Esophagus squamous epithelium (tissue), 5 donors: ENCODE measurements at places on chromosomes 11 and 22.

DNA sequence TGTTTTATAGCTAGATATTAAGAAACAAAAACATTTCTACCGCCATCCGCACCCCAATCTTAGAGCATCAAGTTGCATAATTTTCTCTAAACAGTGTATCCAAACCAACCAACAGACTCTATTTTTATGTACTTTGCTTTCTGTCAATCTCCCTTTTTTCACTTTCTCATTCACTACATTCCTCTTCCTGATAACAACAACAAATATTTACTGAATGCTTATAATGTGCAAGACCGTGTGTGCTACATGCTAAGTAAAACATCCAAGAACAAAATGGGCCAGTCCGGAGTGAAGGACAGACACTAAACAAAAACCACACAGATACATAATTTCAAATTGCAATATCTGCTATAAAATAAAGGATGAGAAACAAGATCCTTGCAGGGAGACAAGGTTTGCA lies 38.6 kb upstream of the SOX6 start:
- no peak for DNase-seq

GRCh38 chr11:120702656-120703055 lies 191.1 kb downstream of the GRIK4 start:
- no peak for DNase-seq

DNA sequence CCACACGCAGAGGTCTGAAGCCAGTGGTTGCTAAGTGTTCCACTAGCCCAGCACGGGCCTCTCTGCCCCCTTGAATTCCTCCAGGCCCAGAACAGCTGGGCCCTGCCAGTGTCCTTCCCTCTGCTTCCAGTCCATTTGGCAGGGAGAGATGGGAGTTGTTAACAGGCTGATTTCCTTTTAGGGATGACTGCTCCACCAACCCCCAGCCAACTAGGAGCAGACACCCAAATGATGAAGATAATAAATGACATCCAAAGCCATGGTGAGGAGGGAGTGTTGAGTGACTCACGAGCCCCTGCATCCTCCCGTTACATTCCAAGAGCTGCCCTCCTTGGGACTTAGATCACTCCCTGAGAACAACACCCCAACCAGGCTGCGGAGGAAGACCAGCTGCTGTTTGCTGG lies 20.6 kb downstream of the PARVA start:
- no peak for DNase-seq

DNA sequence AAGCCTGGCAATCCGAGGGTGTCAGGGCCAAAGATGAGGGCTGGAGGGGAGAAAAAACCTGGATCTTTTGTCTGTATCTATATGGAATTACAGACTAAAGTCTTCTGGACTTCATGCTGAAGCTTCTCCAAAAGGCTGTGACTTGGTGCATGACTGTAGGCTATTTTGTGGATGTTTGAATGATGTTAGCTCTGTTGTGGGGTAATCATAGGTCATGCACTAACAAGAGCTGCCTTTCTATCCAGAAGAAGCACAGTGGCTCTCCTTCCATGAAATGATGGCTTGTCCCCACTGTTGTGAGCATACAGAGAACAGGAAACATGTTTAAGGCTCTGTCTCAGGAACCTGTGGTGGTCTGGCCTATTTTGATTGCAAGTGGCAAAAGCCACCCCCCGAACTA lies 263.3 kb upstream of the PLET1 start:
- DNase-seq = no peak

DNA sequence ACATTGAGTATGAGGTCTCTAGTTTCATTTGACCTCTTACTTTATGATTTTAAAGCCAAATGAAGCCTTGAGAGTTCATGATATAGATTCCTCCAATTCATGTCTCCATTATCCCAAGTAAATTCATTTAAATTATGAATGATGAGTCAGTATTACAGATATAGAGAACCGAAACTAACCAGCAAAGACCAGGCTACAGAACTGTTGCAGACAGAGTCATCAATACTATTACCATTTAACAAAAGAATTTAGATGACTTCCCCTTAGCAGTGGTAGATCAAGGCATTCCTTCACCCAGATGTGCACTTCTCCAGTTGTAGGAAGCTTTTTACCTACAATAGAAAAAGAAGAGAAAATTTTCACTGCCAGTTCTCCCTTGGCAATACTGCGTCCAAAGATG lies 11.8 kb upstream of the CCDC89 start:
- no peak for DNase-seq

DNA sequence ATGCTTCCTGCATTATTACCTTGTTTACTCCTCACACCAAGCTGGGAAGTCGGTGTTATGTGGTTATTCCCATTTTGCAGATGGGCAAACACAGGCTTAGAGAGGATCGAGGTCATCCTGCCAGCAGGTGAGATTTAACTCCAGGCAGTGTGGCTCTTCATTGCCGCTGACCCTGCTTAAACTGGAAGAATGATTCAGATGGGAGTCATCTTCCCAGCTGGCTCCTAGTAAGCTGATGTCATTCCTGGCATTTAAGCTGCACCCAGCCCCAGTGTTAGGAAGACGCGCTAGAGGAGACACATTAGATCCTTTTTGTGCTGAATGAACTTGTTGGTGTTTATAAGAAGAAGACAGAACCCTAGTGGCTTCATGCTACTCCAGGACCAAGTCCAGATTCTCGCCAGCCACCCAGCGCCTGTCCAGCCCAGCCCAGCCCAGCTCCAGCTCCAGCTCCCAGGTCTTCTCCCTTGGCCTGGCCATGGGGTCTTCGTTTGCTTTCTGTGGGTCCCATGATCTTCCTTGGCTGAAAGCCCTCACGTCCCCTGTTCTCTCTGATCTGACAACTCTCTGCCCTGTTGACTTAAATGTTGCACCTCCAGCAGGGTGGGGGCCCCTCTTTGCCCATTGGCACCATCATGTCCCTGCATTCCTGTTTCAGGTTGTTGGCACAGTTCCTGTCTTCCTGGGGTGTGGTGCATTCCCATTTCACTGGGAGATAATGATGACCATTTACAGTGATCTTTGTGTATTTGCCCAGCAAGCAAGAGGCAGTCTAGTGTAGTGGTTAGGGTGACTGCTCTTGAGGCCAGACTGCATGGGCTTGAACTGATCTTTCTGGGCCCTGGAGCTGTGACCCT lies 13.6 kb downstream of the PARVB start:
- DNase-seq = no peak

GRCh38 chr11:73227571-73228211 lies 9.6 kb downstream of the P2RY2 start:
- DNase-seq = no peak

DNA sequence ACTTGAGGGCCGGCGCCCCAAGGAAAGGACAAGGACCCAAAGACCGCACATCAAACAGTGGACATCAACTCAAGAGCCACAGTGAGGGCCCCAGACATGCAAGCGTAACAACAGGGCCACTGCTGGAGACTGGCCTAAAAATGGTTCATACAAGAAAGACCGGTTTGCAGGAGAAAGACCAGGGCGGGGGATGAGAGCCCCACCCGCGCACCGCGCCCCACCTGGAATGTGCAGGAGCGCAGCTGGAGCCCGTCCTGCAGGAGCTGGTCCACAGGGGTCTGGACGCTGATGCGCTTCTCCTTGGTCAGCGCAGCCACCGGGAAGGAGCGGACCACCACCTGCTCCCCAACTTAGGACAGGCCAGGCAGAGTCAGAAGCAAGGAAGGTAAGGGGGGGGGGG lies 13.9 kb downstream of the SBF1 start:
- no peak for DNase-seq

GRCh38 chr11:111403051-111403726 lies 24.1 kb upstream of the POU2AF1 start:
- DNase-seq = no peak

GRCh38 chr22:19577422-19577966 lies 53.3 kb upstream of the CLDN5 start:
- no peak for DNase-seq

- DNase-seq = no peak
These were observed 12.3 kb downstream of the CD44 start for GRCh38 chr11:35151241-35151640.

GRCh38 chr22:40950962-40951794 lies at the start of gene RBX1:
Gene RBX1 (plus strand): TSS chr22:40951378. CDS start chr22:40951399, 21 bp downstream.
- DNase-seq = peak; percentile 94

- DNase-seq = no peak
These were observed 274.9 kb upstream of the MPPED2 start for GRCh38 chr11:30861064-30861463.

DNA sequence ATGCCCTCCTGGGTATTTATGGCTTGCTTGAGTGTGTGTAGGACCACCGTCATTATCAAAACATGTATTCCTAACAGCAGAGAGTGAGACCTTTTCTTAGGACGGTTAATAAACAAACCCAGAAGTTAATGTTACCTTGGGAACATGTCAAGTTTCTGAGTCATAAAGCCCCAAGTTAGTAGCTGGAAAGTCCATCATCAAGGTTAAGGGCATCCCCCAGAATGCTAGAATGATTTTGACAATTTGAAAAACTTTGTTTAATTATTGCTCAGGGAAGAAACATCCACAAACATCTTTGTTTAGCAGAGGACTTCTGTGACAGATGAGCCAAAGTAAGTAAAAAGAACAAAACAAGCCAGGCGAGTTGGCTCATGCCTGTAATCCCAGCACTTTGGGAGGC lies 20.0 kb downstream of the CAVIN3 start:
- no peak for DNase-seq

DNA sequence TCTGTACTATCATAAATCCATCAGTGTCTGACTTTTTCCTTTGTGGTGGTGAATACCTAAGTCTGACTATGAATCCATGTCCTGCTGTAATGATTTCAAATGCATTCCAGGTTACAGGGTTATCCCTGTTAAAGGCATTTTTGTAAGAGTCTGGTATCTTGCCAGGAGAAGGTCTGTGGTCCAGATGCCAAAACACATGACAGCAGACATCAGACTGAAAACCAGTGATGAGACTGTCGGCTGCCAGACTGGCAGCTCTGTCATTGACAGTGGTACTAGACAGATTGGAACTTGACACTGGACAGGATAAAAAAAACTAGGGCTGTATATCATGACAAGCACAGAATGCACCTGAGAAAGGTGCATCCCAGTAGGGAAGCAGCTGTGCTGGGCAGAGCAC lies 301.8 kb upstream of the FAT3 start:
- DNase-seq = no peak

GRCh38 chr11:91625495-91625894 lies 599.1 kb upstream of the FAT3 start:
- DNase-seq = no peak

DNA sequence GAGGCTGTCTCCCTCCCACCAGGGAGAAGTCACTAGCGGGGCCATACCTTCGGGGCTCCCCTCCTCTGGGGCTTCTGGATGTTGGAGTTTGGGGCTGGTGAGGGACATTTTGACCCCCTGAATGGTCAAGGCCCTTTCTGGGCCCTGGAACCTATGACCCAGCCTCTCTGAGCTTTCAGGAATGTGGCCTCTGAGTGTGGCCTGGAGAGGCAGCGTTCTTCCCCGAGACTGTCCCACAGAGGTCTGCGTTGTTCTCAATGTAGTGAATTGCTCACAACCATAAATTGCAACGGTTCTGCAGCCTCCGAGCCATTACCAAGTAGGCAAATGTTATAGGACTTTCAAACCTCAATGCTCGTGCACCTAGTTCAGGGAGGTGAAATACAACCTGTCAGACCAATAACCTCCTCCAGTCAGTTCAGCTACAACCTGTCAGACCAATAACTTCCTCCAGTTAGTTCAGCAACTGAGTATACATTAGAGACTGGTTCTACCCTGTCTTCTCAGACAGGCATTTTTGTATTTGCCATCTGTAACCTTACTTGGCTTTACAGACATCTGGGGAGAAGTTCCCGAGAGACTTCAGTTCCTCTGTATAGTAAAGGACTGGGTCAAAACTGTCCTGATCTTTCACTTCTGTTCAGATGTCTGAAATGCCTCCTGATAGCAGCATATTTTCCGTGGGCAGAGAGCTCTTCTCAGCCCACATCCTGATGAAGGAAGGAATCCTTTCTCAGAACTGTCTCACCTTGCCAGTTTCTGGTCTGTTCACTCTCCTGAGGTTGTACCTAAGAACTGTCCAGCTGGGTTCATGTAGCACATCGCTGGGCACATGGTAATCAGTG lies 34.2 kb downstream of the MICAL2 start:
- no peak for DNase-seq

- DNase-seq = no peak
These were observed 6.4 kb downstream of the RTN4RL2 start for GRCh38 chr11:57466680-57467079.

GRCh38 chr22:37148031-37148651 lies 1.6 kb downstream of the IL2RB start:
- DNase-seq = no peak

DNA sequence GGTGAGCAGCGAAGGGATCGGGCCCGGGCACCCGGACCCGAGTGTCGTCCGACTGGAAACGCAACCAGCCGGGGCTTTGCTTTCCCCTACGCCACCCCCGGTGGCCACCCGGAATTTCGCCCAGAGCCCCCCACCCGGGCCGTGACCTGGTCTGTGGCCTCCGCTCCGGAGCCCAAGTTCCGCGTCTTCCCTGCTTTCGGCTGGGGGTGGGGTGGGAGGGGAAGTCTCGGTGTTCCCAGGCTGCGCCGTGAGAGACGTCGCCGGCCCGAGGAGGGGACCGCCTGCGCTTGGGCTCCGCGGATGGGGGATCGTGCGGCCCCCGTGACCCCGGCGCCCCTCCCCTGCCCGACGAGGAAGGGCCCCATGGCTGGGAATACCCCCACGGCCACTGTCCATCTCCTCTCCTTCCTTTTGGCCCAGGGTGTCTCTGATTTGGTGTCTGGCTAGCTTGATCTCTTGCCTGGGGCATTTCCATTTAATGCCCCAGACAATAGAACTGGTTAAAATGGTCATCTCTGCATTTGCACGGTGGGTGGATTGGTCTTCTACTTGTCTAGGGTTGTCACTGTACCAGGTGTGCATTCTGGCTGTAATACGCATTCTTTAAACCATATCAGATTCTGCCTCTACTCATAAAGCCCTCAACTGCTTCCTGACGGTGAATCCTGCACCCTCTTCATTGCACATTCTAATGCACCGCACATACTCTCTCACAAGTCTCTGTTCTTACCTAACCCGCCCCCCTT lies 789 bp downstream of the SIK2 start:
- no peak for DNase-seq

DNA sequence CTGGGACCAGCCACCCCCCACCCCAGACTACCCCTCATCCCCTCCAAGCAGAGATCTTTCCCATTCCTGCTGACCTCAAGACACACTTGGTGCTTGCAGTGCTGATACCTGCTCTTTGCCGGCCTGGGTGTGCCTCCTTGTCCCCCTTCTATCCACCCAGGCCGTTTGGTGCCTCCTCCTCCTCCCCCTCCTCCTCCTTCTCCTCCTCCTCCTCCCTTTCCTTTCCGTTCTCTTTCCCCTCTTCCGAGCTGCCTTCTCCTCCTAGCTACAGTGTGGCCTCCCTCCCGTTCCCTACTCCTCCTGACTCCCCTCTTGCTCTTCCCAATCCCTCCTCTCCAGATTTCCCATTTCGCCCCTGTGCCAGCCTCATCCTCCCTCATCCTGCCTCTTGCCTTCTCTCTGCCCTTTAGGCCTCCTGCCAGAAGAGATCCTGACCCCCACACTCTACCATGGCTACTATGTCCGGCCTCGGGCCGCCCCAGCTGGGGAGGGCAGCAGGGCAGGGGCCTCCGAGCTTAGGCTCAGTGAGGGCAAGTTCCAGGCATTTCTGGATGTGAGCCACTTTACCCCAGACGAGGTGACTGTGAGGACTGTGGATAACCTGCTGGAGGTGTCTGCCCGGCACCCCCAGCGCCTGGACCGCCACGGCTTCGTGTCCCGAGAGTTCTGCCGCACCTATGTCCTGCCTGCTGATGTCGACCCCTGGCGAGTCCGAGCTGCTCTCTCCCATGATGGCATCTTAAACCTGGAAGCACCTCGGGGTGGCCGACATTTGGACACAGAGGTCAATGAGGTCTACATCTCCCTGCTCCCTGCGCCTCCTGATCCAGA lies 712 bp downstream of the HSPB2 start:
- DNase-seq = no peak

- no peak for DNase-seq
These were observed 558.4 kb upstream of the CADM1 start for GRCh38 chr11:116062490-116063171.
